ENCODE measurements at places on chromosomes 3 and 15. TPM values are rescaled to one million over a fixed set of nuclear protein-coding genes. Genes with fewer than 3 reads are reported as not detected.

GRCh38 chr3:134029256-134029733 lies 430 bp downstream of the SLCO2A1 start:
- DNase-seq: no peak

WNT7A gene
- 0.07 TPM for total RNA-seq

DNA sequence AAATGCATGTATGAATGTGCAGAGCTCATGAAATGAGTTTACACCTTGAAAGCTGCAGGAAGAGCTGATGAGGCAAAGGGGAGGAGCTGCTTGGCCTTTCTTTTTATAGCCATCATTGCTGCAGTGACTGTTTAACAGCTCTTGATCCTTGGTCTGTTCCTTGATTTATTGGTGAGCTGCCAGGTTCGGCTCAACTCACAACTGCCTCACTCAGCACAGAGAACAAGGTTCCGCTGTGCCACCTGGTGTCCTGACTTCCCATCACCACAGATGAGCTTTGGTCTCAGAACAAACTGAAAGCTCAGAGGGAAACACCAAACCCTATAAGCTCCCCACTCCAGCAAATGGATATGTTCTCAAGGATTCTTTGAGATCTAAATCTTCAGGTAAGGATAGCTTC lies 626.1 kb downstream of the MAGI1 start:
- DNase-seq: peak; percentile 31

- DNase-seq: no peak
These were observed 57.9 kb downstream of the BTD start for GRCh38 chr3:15659254-15659975.

RFX7 gene
- total RNA-seq: 36.0 TPM
